ENCODE measurements at places on chromosomes 11 and 22.

DNA sequence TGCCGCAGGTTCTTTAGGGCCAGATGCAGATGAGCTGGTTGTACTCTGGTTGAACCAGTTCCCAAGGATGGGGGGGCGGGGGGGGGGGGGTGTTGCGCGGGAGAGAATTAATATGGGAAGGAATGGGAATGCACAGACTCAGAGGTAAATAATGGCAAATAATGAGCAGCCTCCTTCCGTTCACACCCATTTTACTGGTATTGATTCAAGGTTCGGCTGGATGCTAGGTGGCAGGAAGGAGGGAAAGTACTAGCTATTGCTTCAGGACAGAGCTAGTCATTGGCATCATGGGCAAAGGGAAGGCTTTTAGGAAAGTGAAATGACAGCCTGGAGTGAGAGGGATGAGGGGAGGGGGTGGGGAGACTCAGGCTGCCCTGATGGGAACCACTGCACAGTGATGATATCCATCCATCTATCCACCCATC, at the start of gene VSTM5:
VSTM5 (minus strand) TSS at position 25 of the 425 bp plus-strand sequence. CDS start 116 bp downstream, outside the sequence.
- no peak for DNase-seq

DNA sequence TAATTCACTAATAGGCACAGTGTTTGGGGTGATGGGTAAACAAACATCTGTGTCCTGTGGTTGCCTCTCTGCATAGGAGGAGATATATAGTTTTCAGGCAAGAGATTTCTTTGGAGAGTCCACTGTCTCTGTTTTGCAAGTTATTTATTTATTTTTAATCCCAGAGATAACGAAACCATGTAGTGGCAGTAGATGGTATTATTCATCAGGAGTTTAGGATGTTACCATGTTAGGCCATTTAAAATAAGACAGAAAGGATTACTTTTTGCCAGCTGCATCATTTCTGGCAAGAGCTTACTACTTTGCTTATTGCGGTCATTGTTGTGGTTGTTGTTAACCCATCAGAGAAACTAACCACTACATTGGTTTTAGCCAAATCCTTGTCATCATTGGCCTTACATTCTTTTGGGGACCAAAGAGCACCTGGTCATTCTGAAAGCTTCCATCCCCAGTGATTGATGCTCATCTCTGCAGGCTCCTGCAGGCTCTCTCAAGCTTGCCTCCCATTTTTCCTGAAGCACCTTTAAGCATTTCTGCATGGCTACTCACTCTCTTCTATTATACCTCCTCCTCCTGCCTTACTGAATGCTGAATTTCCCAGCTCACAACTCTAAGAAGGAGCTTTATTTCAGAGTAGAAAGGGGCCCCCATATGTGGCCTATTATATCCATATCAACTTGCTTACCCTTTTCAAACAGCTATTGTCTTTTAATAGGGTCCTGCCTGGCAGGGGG, 84.4 kb downstream of the CSTPP1 start:
- no peak for DNase-seq

- DNase-seq, result no peak
Measured at GRCh38 chr11:15938121-15938611, 418.2 kb downstream of the SOX6 start.

DNA sequence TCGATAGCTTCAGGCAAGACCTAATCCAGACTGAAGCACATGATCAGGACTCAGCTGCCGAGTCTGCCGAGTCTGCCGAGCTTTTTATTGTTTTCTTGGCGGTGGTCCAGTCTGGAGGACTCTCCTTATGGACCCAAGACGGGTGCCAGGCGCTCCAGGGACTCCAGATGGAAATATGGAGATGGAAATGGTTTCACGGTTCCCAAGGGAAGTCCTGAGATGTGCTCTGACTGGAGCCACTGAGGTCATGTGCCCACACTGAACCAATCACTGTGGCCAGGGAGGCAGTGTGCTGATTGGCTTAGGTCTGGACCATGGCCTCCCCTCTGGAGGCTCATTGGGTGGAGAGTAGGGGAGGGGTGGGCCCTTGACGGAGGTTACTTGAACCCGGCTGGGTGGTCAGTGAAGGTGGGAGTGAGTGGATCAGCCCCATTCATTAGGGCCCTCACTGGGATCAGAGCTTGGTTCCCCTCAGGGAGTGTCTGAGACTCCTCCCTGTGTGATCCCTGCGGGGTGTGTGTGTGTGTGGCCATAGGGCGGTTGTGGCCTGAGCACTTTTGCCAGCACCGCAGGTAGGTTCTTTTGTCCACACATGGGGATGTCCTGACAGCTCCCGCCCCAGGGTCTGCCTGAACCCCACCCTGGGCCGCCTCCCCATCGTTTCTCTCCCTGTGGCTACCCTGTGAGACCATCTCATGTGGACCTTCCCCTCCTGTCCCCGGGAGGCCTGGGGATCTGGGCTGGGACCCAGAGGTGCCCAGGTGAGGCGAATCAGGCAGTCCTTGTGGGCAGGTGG, 14.0 kb downstream of the RPS6KA4 start:
- DNase-seq, result no peak

- DNase-seq, result no peak
Measured at GRCh38 chr11:129239207-129239606, 47.1 kb upstream of the ARHGAP32 start.

DNA sequence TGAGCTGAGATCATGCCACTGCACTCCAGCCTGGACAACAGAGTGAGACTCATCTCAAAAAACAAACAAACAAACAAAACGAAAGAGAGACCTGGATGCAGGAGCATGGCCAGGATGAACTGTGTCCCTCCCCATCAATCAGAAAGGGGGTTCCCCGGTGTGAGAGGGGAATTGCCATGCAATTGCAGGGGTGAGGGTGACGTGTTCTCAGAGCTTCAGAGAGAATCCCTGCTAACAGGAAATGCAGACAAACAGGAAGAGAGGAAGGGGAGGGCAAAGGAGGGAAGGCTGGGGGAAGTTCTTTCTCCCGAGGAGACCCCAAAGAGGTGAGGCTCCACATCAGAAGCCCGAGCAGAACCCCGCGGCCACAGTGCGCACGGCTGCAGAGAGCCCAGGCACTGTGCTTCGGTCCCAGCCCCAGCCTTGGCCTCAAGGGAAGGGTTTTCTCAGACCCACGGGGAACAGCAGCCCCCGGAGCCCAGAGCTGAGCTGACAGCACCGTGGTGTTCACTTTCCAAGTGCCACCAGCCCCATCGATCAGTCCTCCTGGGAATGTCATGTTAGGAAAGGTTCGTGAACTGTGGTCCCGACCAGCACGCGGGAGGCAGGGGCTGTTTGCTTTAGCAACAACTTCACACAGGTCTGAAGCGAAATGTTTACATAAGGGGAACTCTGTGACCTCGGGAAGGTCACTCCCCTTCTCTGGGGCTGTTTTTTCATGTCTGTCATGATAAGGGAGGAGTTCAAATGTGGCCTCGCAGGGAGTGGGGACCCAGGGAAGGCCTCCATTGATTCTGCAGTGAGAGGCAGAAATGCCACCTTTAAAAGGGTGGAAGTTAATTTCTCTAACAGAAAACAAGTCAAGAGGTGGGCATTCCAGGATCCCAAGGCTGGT, 108.0 kb upstream of the ANO1 start:
- DNase-seq, result no peak

- no peak for DNase-seq
Measured at GRCh38 chr11:121113611-121114010, 12.6 kb downstream of the TECTA start.

DNA sequence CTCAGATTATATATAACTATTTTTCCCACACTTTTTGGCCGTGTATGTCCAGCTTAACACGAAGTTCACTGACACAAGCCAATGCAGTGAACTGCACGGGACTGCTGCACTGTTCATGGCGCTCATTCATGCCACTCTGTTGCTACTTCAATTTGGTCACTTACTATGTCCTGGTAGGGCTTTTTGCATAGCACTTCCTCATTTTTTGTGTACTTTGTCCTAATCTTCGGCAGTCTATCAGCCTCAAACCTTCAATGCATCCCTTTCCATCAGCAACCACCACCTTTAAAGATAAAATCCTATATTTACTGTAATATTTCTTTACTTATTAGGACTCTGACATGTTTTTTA, 18.7 kb upstream of the ARHGAP32 start:
- DNase-seq, result no peak

DNA sequence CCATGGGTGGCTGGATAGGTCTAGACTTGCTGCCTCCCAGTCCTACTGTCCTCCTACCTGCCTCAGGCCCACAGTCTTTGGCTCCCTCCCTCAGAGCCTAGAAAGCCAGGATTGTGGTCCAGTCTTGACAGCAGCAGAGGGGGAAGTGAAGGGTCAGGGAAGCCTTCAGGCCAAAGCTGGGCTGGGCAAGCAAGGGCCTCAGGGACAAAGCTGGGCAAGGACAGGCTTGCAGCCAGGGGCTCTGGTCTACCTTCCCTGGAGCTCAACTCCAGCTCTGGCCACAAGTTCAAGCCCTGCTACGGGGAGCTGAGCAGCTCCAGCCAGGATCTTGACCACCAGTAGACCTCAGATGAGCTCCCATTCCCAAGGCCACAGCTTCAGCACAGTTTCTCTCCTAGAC, 14.9 kb downstream of the LMO1 start:
- DNase-seq, result no peak

DNA sequence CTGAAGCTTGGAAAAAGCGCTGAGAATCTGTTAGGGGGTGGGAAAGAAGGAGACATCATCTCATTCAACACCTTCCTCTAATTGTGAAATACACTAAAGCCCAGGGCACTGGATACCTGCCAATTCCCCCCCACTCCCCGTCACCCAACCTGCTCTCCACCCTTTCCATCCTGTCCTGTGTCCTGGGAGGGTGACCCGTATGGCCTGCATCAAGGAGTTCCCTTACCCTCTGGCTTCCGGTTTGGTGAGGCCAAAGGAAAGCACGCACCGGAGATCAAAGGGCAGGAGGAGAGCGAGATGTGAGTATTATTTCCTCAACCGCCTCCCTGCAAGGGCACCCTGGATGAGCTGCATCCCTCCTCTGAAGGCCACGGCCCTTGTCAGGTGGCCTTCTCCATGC, 65.0 kb upstream of the PTPRJ start:
- no peak for DNase-seq

DNA sequence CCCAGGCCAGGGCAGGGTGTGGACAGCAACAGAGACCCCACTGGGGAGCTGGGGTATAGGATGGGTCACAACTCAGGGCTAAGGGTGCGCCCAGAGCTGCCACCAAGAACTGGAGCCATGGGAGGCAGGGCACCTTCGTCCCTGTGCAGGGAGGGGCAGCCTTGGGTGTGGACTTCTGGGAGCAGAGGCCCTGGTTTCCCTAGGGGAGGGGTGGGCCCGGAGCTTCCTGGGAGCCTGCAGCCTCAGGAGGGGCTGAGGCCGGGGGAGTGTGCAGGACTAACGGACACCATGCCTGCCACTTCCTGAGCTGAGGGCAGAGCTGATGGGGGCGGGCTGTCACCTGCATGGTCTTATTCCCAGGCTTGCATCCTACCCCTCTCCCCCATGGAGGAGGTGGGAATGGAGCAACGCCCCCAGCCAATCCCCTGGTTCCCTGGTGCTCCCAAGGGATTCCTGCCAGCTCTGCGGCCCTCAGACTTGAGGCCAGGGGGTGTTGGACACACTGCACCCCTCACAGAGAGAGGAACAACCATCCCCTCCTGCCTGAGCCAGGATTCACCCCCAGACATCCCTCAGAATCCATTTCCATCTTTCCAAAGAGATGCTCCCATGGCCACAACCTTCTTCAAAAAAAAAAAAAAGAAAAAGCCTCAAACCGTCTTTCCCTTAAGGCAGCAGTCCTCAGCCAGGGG, 225.7 kb downstream of the CTTN start:
- no peak for DNase-seq

GRCh38 chr22:24187731-24188644, 6.7 kb downstream of the SUSD2 start:
- DNase-seq, result peak; percentile 56

DNA sequence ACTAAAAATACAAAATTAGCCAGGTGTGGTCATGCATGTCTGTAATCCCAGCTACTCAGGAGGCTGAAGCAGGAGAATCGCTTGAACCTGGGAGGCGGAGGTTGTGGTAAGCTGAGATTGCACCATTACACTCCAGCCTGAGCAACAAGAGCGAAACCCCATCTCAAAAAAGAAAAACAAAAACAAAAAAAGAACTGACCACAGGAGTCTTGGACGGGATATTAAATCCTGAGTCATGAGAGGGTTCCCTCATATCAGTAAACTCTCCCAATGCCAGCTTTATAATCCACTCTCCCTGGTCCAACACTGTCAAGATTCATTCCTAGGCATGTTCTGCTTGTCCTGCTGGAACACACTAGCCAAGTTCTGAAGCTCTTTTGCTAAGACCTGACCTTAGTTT, 61.5 kb upstream of the EP300 start:
- DNase-seq, result no peak

GRCh38 chr11:32451808-32452207, 16.5 kb upstream of the WT1 start:
- DNase-seq, result no peak

DNA sequence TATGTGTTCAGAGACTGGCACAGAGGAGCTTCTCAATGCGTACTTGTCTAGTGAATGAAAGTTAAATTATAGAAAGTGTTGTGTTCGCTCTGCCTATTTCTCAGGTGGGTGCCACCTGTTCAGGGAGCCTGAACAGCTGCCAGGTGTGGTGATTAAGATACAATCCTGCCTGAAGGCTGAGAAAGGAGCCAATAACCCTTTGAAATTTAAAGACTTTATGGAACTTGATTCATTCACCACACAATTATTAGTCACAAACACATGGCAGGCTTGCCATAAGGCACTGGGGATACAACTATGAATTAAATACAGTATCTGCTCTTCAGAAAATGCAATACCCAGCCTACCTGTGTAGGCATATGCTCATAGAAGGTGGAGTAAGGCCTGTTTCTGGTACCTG, 92.9 kb upstream of the AMOTL1 start:
- DNase-seq, result no peak

DNA sequence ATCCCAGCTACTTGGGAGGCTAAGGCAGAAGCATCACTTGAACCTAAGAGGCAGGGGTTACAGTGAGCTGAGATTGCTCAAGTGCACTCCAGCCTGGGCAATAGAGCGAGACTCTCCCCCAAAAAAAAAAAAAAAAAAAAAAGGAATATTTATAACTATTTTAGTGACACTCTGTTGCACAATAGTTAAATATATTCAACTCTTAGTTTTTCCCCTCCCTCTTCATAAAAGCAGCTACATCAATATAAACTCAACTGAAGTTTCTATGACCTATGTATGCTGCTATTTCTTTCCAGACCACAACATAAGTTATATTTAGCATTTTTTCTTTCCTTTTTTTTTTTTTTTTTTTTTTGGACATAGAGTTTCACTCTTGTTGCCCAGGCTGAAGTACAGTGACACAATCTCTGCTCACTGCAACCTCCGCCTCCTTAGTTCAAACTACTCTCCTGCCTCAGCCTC, 19.2 kb downstream of the CELF1 start:
- no peak for DNase-seq

DNA sequence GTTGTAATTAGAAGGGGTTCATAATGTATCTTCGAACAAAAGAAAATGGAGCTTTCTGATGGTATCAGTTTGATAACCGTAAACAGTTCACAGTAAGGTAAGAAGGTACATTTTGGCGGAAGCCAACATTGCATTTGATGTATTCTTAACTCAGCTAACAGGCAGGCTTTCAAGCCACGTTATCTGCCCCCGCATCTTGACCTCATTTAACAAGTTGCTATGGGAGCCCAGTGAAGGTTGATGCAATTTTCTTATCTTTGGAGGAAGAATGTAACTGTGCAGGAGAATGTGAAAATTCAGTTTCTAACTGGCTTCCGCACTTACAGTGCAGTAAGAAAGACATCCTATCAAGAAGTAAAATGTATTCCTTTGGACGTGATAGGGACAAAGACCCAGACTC, 110.6 kb downstream of the ETS1 start:
- no peak for DNase-seq
